ENCODE measurements at places on chromosomes 5 and 9.

GRCh38 chr9:107016383-107016782, 153.4 kb downstream of the ZNF462 start:
- DNase-seq: no peak

DNA sequence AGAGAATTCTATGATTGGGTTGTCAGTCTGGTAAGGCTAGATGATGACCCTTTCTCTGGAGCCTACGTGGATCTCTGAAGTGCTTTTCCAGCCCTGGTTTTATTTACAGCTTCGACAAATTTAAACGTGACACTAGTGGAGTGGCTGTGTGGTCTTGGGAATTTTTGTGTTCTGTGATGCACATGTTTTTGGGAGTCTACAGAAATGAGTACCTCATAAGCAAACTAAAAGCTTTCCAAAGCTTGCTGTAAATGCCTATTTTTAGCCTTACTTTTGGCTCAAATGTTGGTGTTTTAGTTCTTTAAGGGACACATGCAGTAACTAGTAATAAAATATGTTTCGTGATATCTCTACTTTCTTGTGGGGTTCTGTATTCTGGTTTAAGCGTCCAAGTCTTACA, 3.3 kb downstream of the LARP1 start:
- peak; percentile 94 for DNase-seq

GRCh38 chr5:2049876-2050275, 167.2 kb upstream of the IRX4 start:
- no peak for DNase-seq

DNA sequence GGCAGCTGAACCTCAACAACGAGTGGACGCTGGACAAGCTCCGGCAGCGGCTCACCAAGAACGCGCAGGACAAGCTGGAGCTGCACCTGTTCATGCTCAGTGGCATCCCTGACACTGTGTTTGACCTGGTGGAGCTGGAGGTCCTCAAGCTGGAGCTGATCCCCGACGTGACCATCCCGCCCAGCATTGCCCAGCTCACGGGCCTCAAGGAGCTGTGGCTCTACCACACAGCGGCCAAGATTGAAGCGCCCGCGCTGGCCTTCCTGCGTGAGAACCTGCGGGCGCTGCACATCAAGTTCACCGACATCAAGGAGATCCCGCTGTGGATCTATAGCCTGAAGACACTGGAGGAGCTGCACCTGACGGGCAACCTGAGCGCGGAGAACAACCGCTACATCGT, 12.4 kb upstream of the PHYHD1 start:
- no peak for DNase-seq

DNA sequence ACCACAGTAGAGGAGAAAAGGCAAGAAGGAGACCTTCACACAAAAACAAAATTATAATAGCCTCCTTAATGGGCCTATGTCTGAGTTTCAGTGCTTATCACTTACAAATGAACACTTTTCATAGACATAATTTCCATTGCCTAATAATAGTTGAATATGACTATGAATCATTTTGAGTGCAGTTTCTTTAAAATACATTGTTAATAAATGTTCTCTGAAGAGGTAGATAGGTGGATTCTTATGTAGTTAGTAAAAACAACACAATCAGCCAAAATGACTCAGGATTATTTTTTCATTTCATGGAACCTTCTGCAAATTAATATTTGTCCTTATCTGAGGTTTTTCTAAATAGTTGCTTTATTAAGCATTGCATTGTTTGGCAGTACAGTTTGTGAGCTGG, 45.6 kb downstream of the DAPK1 start:
- no peak for DNase-seq

GRCh38 chr9:3385871-3386270, 139.9 kb downstream of the RFX3 start:
- DNase-seq: no peak

DNA sequence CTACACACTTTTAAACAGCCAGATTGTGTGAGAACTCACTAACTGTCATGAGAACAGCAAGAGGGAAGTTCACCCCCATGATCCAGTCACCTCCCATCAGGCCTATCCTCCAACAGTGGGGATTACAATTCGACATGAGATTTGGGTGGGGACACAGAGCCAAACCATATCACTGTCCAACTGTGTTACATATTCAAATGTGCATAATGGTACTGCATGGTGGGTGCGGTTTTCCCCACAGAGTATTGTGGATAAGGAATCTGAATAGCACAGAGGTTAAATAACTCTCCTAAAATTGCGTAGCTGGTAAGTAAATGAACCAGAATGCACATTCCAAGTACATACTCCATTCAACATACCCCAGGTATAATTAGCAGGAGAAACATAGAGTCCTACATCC, 32.1 kb downstream of the CDH6 start:
- DNase-seq: no peak

DNA sequence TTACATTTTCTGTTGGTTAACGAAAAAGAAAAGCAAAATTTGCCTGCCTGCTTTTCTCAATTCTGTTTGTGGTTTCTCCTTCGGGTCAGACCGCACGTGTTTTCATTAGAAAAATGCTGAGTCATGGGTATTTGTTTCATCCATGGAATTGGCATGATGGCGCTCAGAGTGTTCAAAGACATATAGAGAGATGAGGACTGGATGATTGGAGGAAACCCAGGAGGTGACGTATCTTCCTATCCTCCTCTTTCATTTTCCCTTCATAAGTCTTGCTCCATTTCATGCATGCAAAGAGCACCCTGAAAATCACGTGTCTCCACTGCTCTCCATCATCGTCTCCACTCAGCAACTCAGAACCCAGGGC, 353.8 kb upstream of the WWC1 start:
- DNase-seq: no peak

- DNase-seq: no peak
Measured at GRCh38 chr5:143316844-143317631, 86.4 kb downstream of the NR3C1 start.

- DNase-seq: peak; percentile 68
Measured at GRCh38 chr5:134249469-134250379, 23.9 kb upstream of the PPP2CA start.

DNA sequence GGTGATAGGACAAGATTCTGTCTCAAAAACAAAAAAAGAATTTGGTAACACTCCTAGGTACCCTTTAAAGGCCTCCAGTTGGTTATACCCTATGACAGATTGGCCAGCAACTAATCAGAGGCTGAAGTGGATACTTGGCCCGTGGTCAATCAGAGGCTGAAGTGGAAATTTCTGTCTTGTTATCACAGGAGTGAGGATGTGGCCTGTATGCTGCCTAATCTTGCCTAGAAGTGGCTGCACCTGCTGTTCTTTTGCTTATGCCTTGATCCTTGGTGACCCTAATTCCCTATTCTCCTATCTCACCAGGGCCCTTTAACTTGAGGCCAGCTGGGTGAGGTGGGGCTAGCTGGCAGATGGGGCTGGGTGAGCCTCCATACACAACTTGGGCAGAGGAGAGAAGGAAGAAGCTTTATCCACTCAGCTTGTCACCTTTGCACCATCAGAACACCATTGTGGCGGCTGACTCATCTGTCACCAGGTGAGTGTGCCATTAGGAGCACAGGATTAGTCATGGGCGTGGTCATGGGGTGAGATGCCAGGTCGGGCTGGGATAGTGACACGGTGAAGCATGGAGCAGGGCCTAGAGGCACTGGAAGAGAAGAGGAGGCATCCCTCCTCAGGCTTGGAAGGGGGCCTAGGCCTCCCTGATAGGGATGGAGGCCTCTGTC, 41.5 kb downstream of the SAR1B start:
- DNase-seq: no peak

Measured in muscle of leg (tissue), 16 donors.